ENCODE measurements at places on chromosomes 6 and 20. TPM values are rescaled to one million over a fixed set of nuclear protein-coding genes. Genes with fewer than 3 reads are reported as not detected.
A peak's percentile ranks its signal among the peaks of the same experiment; 100 is the strongest.

- peaks cover 43% of the 10 kb centered on the region for H3K27me3 ChIP-seq
- no peaks in the 10 kb centered on the region for H3K36me3 ChIP-seq
- no peak for DNase-seq
- H3K27ac ChIP-seq: no peak overlapping the region
Measured at GRCh38 chr6:125745281-125746018, 4.0 kb upstream of the HEY2 start.

- no peaks in the 10 kb centered on the region for H3K36me3 ChIP-seq
- H3K27me3 ChIP-seq: peaks cover 78% of the 10 kb centered on the region
- no peaks in the 10 kb centered on the region for H3K4me1 ChIP-seq
- no peak overlapping the region for H3K27ac ChIP-seq
- no peak overlapping the region for H3K4me3 ChIP-seq
Measured at GRCh38 chr6:108174371-108175175, 8.8 kb downstream of the NR2E1 start.

DNA sequence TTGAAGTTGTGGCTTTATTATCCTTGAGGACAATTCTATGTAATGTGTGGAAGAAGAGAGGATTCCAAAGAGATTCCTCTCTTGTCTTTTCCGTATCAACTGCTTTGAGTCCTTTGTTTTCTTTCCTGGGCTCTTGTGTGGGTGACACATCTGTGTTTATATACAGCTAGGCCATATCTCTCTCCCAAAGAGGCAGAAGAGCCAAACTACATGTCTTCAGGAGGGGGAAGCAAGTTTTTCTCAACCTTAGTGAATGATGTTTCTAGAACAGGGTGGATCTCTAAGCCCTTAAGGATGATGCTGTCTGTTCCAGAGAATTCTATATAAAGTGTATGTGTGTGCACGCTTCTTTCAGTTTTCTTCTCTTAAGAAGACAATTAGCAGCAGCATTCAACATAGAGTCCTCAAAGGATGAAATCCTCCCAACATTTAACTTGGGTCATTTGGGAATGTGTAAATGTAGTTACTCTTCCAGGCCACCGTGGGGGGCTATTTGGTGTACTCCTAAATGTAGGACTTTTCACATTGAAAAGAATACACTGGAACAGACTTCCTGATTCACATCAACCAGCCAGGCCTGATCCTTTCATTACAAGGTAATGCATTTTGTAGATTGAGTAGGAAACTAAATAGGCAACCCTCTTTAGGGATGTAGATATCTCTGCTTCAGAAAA, 92.8 kb upstream of the EEF1E1 start:
- H3K4me1 ChIP-seq: peaks cover 12% of the 10 kb centered on the region
- no peak overlapping the region for H3K4me3 ChIP-seq
- no peaks in the 10 kb centered on the region for H3K36me3 ChIP-seq
- H3K27me3 ChIP-seq: no peaks in the 10 kb centered on the region
- H3K27ac ChIP-seq: peak overlapping the region; percentile 47

GRCh38 chr6:7911345-7911725, 747 bp upstream of the TXNDC5 start:
- peaks cover 16% of the 10 kb centered on the region for H3K27me3 ChIP-seq
- H3K36me3 ChIP-seq: peaks cover 2% of the 10 kb centered on the region
- no peak for DNase-seq
- H3K4me1 ChIP-seq: peaks cover 12% of the 10 kb centered on the region
- no peak overlapping the region for H3K27ac ChIP-seq
- peak overlapping the region; percentile 89 for H3K4me3 ChIP-seq

GRCh38 chr6:67535946-67536345, 1099.1 kb upstream of the ADGRB3 start:
- H3K4me1 ChIP-seq: no peaks in the 10 kb centered on the region
- no peaks in the 10 kb centered on the region for H3K27me3 ChIP-seq
- H3K4me3 ChIP-seq: no peak overlapping the region
- DNase-seq: peak; percentile 60
- H3K27ac ChIP-seq: no peak overlapping the region

GRCh38 chr6:2850538-2851113, 9.0 kb upstream of the SERPINB1 start:
- peaks cover 34% of the 10 kb centered on the region for H3K4me1 ChIP-seq
- peak; percentile 60 for DNase-seq
- H3K4me3 ChIP-seq: no peak overlapping the region
- H3K27ac ChIP-seq: peak overlapping the region; percentile 16
- H3K36me3 ChIP-seq: no peaks in the 10 kb centered on the region
- no peaks in the 10 kb centered on the region for H3K27me3 ChIP-seq

SCUBE3 gene
- 8.5 TPM for total RNA-seq

EPPIN gene
- not detected for total RNA-seq

- no peak overlapping the region for H3K4me3 ChIP-seq
- no peak for DNase-seq
- no peak overlapping the region for H3K27ac ChIP-seq
Measured at GRCh38 chr6:39938773-39939654, 4.8 kb upstream of the MOCS1 start.

- H3K36me3 ChIP-seq: no peaks in the 10 kb centered on the region
- no peaks in the 10 kb centered on the region for H3K27me3 ChIP-seq
- peaks cover 20% of the 10 kb centered on the region for H3K4me1 ChIP-seq
- DNase-seq: peak; percentile 47
- no peak overlapping the region for H3K4me3 ChIP-seq
Measured at GRCh38 chr6:100339574-100340255, 125.0 kb downstream of the SIM1 start.

DNA sequence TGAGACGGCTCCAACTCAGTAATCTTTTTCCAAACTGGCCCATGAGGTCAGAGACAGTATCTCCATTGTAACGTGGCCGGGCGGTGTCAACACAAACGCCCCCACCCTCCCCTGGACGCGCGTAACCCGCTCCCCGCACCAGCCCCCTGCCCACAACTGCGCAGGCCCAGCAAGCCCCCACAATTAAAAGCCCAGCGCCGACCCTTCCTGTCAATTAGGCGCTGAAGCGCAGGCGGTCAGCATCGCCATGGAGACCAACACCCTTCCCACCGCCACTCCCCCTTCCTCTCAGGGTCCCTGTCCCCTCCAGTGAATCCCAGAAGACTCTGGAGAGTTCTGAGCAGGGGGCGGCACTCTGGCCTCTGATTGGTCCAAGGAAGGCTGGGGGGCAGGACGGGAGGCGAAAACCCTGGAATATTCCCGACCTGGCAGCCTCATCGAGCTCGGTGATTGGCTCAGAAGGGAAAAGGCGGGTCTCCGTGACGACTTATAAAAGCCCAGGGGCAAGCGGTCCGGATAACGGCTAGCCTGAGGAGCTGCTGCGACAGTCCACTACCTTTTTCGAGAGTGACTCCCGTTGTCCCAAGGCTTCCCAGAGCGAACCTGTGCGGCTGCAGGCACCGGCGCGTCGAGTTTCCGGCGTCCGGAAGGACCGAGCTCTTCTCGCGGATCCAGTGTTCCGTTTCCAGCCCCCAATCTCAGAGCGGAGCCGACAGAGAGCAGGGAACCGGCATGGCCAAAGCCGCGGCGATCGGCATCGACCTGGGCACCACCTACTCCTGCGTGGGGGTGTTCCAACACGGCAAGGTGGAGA, at the start of the genes HSPA1A and HSPA1L:
Gene HSPA1A, plus strand, starts transcription at position 519 of the 814 bp plus-strand sequence. Its CDS starts 214 bp downstream, at position 733.
Gene HSPA1L, minus strand, starts transcription at position 259 of the 814 bp plus-strand sequence. CDS start 3,311 bp downstream, outside the sequence.
- H3K4me1 ChIP-seq: peaks cover 9% of the 10 kb centered on the region
- peak within 1 kb of the TSS; percentile 87 for H3K27ac ChIP-seq
- peak within 1 kb of the TSS; percentile 72 for H3K4me3 ChIP-seq
- peak; percentile 91 for DNase-seq
- no peaks in the 10 kb centered on the region for H3K27me3 ChIP-seq

DNA sequence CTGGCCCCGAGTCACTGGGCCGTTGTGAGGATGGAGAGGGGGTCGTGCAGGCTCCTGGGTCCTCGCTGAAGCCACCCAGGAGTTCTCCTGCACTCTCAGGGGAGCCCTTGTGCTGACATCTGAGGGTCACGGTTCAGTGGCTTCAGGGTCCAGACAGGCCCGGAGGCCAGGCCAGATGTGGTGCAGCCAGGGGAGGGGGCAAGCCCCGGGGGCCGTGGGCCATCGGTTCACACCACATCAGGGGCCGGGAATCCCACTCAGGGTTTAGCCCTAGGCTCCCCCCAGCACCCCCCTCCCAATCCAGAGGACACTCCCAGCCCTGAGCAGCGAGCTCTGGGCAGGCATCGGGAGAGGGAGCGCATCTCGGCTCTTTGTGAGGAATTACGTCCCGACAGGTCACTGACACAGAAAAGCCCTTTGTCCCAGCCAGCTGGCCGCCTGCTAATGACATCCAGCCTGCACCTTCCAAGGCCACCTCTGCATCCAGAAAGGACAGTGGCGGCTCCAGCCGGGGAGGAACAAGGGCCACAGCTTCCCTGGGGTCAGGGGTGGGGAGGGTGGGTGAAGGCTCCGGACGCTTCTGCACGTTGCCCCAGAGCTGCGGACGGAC, 6.4 kb upstream of the CHRNA4 start:
- no peaks in the 10 kb centered on the region for H3K36me3 ChIP-seq
- H3K4me1 ChIP-seq: no peaks in the 10 kb centered on the region
- H3K27me3 ChIP-seq: peaks cover 2% of the 10 kb centered on the region
- no peak overlapping the region for H3K27ac ChIP-seq
- no peak for DNase-seq

TCFL5 gene
- total RNA-seq: 11.0 TPM

DNA sequence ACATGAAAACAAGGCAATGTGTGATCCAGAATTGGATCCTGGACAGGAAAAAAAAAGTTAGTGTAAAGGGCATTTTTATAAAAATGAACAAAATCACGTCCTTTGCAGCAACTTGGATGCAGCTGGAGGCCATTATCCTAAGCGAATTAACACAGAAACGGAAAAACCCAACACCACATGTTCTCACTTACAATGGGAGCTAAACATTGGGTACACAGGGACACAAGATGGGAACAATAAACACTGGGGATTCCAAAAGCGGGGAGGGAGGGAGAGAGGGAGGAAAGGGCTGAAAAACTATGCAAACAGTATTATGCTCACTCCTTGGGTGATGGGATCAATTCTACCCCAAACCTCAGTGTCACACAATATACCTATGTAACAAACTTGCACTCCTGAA, 91.4 kb upstream of the BTBD3 start:
- H3K36me3 ChIP-seq: no peaks in the 10 kb centered on the region
- no peaks in the 10 kb centered on the region for H3K27me3 ChIP-seq
- no peaks in the 10 kb centered on the region for H3K4me1 ChIP-seq
- no peak overlapping the region for H3K4me3 ChIP-seq
- no peak for DNase-seq

DNA sequence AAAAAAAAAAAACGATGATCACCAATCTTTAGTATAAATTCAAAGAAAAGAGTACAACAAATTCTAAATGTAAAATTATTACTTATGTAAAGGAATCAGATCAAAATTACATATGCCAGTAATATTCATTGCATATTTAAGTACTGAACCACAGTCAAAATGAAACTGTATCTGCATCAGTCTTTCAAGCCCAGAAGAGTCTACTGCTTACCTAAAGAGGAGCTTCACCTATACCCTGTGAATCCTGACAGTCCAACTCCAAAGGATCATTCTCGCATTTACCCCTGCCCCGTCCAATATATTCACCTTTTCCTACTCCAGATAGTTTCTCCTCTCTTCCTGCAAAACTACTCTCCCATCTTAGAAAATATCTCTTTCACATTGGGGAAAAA, 9.2 kb downstream of the ATG5 start:
- no peak for DNase-seq
- no peaks in the 10 kb centered on the region for H3K27me3 ChIP-seq
- H3K27ac ChIP-seq: no peak overlapping the region
- H3K36me3 ChIP-seq: peaks cover 12% of the 10 kb centered on the region

- no peaks in the 10 kb centered on the region for H3K4me1 ChIP-seq
- H3K36me3 ChIP-seq: no peaks in the 10 kb centered on the region
- H3K4me3 ChIP-seq: no peak overlapping the region
- H3K27ac ChIP-seq: no peak overlapping the region
Measured at GRCh38 chr6:13024616-13025015, 303.7 kb downstream of the TBC1D7 start.

All from astrocyte (in vitro differentiated cells and primary cell).